DMS79 (cell line): ENCODE measurements at places on chromosomes 7 and 10.

DNA sequence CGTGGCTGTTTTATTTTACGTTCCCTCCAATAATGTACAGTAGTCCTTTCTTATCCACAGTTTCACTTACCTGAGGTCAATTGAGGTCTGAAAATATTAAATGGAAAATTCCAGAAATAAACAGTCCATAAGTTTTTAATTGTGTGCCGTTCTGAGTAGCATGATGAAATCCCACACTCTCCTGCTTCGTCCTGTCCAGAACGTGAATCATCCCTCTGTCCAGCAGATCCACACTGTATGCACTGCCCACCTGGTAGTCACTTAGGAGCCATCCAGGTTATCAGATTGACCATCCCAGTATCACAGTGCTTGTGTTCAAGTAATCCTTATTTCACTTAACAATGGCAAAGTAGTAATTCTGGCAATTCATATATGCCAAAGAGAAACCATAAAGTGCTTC lies 46.3 kb downstream of the STARD3NL start:
- DNase-seq = no peak

DNA sequence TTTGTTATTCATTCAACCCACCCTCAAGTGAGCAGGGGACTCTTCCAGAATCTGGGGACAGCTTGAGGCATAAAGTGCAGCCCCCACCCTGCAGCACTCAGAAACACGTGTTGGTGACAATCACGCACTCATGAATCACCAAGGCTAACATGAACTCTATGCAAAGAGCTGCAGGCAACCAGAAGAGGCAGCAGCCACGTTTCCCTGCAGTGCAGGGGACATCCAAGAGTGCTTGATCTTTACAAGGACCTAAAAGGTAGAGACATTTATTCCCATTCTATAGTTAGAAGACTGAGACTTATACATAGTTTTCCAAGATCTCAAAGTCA lies 135.2 kb upstream of the GDF10 start:
- no peak for DNase-seq

GRCh38 chr7:79454361-79454960 lies 994 bp upstream of the MAGI2 start:
- DNase-seq = no peak

- no peak for DNase-seq
Measured at GRCh38 chr7:94813917-94814316, 93.5 kb upstream of the PPP1R9A start.

DNA sequence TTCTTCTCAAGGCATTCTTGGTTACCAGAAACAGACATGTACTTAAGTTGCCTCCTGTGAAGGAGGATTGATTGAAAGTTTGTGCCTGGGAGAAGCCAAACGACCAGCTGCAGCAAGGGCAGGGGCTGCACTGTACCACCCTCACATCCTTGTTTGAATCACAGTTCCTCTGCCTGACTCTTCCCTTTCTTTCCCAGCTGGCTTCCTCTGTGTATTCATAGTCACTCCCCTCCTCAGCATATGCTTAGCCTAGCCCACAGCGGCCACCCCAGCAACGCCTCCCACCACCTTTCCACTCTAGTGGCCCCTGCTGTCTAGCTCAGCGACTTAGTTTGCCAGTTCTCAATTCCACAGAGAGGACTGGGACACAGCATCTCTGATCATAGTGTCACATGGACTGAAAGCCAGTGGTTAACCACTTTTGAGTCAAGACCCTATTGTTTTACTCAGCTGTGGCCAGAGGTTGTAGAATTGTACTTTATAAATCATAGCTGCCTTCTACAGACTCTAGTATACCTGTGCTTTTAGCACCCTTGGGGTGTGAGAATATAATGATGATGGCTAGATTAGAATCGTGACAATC lies 643.0 kb downstream of the SUGCT start:
- DNase-seq = no peak

DNA sequence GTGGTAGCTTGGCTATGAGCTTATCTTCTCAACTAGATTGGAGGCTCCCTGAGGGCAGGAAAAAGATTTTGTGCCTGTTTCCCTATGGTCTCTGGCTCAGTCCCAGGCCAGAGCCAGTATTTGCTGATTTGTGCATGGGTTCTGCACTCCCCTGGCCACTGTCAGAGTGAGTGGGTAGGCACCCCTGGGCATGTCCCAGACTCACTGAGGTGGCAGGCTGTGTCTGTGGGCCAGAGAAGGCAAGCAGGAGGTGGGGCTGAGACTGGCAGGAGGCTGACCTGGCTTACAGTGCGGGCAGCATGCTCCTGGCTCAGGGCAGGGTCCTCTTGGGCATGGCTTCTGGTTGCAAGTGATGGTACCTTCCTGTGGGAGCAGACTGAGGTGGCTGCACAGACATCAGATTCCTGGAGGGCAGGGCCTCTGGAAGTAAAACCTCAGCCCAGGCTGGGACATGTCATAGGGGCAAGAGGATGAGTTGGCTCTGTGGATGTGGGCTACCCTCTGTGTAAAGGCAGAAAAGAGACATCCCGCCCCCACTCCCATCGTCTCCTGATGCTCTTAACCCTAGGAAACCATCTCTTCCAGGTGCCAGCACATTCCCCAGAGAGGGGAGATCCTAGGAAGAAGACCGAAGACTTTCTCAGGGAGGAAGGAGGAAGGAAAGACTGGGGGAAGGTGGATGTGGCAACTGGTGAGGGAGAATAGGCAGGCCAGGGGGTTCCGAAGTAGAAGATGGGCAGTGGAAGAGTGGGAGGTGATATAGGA lies 4.3 kb downstream of the KCP start:
- no peak for DNase-seq

DNA sequence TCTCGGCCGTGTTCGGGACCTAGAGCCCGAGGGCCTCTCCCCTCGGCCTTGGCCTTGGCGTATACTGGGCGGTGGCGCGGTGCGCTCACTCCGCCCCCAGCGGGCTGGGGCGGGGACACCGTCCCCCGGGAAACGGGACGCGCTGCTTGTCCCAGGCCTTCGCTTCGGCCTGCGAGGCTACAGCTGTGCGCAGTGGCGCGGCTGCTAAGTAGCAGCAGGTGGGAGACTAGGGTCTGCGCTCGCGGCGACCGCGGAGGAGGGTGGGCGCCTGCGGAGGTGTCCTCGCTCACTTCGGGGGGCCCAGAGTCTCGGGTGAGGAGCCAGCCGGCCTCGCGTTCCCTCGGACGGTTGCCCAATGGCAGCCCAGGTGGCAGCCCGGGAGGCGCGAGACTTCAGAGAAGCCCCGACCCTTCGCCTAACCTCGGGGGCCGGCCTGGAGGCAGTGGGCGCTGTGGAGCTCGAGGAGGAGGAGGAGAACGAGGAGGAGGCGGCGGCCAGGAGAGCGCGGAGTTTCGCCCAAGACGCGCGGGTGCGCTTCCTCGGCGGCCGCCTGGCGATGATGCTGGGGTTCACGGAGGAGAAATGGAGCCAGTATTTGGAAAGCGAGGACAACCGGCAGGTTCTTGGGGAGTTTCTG lies at the start of gene DNAH11:
Gene DNAH11 (plus strand): TSS at position 149 of the 637 bp plus-strand sequence. CDS start 207 bp downstream, at position 356.
- DNase-seq = no peak

- DNase-seq = no peak
Measured at GRCh38 chr10:115998301-115998700, 274.7 kb downstream of the GFRA1 start.

DNA sequence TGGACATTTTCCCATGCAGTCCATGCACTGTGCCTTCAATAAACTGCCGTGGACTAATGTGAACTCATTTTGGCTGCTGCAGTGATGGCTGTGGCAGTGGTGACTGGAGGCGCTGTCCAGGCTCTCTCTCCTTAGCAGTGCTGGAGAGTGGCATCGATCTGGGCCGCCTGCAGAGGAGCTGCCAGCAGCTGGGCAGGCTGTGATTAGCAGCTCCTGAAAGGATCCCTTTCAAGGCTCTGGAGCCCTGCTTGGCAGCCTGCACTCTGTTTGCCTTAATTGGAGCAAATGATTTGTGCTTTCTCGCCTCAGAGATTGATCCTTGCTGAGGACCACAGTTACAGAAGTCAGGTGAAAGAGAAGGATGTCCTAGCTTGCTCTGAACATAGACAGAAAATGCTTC lies 130.1 kb upstream of the VWC2 start:
- no peak for DNase-seq

GRCh38 chr7:92622030-92622429 lies 31.8 kb upstream of the FAM133B start:
- no peak for DNase-seq

GRCh38 chr10:14603534-14604102 lies 171.1 kb downstream of the FAM107B start:
- DNase-seq = no peak

GRCh38 chr10:22252224-22252800 lies 34.5 kb upstream of the EBLN1 start:
- no peak for DNase-seq

DNA sequence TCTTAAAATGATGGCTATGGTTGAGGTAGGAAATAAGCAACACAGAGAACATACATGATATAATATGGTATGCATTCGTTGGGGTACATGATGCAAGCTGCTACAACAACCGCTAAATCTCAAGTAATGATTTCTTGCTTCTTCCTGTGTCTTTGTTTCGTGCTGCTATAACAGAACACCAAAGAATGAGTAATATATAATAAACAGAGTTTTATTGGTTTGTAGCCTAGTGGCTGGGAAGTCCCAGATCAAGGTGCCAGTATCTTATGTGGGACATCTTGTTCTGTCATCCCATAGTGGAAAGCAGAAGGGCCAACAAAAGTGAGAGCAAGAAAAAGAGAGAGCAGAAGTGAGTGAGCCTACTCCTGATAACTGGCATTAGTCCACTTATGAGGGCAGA lies 689.7 kb downstream of the SUGCT start:
- no peak for DNase-seq

DNA sequence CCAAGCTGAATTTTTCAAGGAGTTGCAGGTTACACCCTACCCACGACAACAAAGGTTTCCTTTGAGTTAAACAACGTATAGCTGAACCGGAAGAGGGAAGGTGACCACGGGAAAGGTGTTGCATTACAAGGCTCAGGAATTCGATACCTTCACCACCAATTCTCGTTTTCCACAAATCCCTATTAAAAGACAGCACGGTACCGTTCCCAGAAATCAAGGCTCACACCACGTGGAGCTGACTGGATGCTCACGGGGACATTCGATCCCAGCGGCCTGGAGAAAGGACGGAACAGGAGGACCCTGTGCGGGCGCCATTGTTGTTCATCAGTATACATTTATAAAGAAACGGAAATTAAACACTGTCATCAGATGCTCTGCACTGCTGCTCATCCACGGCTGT lies 56.4 kb downstream of the CTBP2 start:
- DNase-seq = no peak

DNA sequence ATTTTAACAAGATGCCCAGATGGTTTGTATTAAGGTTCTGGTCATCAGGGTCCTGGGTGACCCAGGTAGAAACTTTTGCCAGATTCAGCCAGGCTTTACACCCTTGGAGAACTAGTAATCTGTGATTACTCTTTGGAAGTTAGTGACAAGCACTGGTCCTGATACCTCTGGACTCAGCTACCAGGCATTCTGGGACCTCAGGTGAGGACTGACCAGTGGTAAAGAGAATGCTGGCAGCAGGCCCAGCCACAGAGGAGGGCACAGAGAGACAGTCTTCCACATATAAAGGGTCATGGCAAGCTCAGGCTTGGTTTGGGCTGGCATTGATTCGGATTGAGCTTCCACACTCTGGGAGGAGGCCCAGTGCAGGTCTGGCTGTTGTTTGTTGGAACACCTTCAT lies 112.0 kb upstream of the CHST15 start:
- DNase-seq = no peak
